ENCODE measurements at places on chromosomes 6 and 20.

GRCh38 chr6:46090115-46091079 lies 39.4 kb upstream of the ENPP4 start:
- DNase-seq: peak; percentile 20

DNA sequence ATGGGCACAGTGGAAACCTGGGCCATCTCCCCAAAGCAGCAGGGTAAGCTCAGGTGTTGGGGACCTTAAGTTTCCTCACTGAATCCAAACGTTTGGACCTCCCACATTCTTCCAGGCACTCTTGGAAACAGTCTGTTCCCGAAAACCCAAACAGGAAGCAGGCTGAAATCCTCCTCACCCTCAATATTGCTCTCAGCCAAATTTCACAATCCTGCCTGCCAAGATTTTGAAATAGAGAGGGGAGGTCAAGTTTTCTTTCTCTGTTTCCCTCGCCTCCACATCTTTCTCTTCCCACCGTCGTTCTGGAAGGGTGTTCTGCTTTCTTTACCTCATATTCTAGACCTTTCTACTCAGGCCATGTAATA lies 392.0 kb upstream of the SASH1 start:
- no peak for DNase-seq

- peak; percentile 34 for DNase-seq
Measured at GRCh38 chr6:155085582-155086257, 90.6 kb downstream of the TIAM2 start.

- no peak for DNase-seq
Measured at GRCh38 chr6:88246654-88247053, 80.5 kb upstream of the CNR1 start.

DNA sequence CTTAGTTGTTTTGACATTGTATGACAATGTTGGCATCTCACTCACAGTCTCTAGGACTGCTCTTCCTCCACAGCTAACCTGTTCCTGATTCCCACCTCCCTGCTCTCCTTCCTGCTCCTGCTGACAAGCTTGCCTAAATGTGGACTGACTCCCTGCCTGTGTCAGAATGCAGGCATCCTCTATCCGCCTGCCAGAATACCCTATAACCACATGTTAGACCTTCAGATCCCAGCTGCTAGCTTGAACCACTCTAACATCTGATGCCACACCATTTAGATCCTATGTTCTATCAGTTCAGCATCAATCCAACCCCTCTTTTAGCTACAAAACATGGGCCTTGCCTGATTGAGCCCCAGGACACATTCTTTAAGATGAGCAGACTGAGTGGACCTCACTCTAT lies 12.2 kb downstream of the FILIP1 start:
- no peak for DNase-seq

- DNase-seq: no peak
Measured at GRCh38 chr6:119012521-119012920, 65.9 kb downstream of the FAM184A start.

- no peak for DNase-seq
Measured at GRCh38 chr20:59148701-59149493, 14.7 kb upstream of the ZNF831 start.

DNA sequence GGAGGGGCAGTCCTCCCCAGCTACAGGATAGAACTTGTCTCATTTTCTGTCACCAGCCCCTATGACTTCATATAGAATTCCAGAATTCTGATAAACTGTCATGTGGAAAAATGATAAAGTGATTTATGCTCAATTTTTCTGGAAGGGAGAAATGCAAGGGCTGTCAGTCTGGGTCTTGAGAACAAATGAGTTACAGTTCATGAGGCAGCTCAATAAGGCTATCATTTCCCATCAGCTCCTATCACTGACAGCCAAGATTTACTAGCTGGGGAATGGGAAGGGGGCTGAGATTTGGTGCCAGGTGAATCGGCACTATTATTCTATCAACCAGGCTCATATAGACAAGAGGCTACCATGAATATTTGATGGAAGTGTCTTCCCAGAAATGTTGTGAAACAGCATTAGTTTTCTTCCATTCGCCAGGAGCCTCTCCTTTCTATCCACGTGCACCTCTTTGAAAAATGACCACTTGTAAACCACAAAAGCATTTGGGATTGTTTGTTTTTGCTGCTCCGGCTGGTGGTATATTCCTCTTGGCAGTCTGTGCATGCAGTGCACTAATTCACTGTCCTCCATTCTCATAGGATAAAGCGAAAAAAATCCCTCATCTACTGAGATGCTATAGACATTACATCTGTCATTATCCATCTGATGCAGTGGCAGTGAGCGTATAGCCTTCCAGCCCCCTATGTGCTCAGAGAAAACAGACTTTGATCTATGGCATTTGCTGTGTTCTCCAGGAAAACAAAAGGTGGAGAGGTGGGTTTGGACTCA lies 528.7 kb upstream of the RNF217 start:
- no peak for DNase-seq

DNA sequence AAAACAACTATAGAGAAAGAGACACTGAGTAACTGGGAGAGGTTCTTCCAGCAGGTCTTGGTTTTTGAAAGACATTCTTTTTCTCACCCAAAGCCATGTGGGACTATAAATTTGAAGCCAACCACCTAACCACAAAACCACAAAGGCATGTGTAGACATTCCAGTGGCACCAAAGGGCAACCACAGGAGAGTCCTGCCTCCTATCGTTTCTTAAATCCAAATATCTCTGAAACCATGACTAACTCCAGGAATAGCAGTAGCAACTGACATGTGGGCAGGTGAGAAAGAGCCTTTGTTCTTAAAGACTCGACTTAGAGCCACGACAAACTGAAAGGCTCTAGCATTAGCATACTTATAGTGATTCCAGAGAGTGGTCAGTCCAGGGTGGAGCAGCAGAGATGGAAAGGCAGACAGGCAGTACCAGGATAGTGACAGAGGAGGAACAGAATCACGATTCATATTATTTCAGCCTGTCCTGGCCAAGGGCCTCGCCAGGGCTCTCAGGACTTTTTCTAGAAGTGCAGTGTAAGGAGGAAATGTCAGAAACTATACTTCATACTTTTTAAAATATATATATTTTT lies 9.4 kb upstream of the COL9A1 start:
- no peak for DNase-seq

GRCh38 chr6:129050086-129050485 lies 167.1 kb downstream of the LAMA2 start:
- DNase-seq: no peak

GRCh38 chr6:40419946-40420728 lies 167.0 kb downstream of the LRFN2 start:
- no peak for DNase-seq

- DNase-seq: no peak
Measured at GRCh38 chr20:60135276-60135675, 177.1 kb downstream of the CDH26 start.

- DNase-seq: no peak
Measured at GRCh38 chr6:41022294-41022693, 16.7 kb downstream of the UNC5CL start.

GRCh38 chr20:63961664-63962425 lies 5.6 kb upstream of the UCKL1 start:
- no peak for DNase-seq

DNA sequence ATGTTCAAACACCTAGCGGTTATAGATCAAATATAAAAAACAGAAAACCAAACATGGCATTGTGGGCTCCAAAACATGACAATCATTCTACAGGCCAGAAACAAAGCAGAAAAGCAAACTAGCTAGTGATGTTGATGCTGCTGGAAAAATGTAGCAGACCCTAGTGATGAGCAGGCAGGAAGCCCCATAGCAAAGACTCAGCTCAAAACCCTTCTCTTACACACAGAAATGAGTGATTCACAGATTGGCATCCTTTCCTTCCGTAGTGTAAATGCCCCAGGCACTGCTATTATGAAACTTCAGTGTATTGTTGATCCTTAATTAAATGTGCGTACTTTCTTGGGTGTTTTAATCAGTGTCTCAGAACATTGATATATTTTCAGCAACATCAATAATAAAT lies 425.1 kb downstream of the UTRN start:
- DNase-seq: no peak

DNA sequence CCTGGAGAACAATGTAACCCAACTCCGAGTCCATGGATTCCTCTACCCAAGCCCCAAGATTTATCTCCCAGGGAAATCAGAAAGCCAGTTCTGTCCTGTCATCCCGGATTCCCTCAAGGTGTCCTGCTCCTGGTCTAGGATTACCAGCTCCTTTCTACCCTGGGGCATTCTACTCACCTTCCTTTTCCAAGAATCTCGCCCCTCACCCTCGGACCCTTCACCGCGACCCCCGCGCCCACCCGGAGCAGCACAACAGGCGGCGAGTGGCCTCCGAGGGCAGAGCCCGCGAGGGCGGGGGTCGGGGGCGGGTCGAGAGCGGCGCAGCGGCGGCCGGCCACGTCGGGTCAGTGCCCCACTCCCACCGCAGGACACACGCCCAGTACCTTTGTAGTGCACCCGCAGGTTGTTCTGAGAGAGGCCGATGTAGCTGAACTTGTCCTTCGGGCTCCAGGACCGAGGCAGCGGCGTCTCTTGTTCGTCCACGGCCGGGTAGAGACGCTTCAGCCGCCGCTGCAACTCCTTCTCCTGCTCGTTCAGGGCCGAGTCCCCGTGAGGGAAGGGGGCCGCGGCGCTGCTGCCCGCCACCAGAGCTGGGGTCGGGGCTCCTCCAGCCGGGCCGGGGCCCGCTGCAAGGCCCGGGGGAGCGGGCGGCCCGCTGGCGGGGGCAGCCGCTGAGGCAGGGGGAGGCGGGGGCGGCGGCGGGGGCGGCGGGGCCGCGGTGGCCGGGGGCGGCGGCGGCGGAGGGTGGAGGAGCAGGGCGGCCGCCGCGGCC lies 897 bp downstream of the RANBP9 start:
- peak; percentile 34 for DNase-seq

DNA sequence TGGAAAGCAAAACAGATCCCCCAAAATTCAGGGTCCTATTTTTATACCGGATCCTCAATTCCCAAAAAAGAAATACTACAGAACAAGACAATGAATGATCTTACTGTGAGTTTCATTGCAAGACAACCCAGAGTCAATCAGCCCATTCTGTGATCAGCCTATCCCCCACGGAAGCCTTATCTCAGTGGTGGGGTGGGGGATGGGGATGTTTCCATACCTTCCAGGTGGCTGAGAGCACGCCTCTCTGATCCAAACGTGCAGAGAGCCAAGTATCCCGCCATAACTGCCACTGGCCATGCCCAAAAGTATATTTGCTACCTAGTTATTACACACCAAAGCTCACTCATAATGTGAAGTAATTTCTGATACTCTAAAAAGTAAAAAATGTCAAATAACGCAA lies 15.1 kb downstream of the WFDC2 start:
- no peak for DNase-seq

GRCh38 chr6:13446381-13446780 lies 41.0 kb downstream of the GFOD1 start:
- no peak for DNase-seq

DNA sequence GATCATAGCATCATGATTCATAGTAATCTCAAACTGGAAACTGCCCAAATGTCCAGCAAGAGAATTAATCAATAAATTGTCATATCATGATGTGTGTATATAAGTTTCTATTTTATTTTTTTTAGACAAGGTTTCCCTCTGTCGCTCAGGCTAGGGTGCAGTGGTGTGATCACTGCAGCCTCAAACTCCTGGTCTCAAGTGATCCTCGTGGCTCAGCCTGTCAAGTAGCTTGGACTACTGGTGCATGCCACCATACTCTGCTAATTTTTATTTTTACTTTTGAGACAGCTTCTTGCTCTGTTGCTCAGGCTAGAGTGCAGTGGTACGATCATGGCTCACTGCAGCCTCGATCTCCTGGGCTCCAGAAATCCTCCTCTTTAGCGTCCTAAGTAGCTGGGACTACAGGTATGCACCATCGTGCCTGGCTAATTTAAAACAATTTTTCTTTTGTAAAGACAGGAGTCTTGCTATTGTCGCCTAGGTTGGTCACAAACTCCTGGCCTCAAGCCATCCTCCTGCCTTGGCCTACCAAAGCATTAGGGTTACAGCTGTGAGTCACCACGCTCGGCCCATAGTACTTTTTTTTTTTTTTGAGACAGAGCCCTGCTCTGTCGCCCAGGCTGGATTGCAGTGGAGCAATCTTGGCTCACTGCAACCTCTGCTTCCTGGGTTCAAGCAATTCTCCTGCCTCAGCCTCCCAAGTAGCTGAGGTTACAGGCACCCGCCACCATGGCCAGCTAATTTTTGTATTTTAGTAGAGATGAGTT lies 8.7 kb upstream of the ATRN start:
- DNase-seq: no peak

- no peak for DNase-seq
Measured at GRCh38 chr6:158996856-158997255, 3.1 kb downstream of the RSPH3 start.

GRCh38 chr20:5989539-5989938 lies 39.1 kb downstream of the MCM8 start:
- no peak for DNase-seq

- DNase-seq: no peak
Measured at GRCh38 chr6:11374036-11375010, 141.9 kb upstream of the NEDD9 start.

DNA sequence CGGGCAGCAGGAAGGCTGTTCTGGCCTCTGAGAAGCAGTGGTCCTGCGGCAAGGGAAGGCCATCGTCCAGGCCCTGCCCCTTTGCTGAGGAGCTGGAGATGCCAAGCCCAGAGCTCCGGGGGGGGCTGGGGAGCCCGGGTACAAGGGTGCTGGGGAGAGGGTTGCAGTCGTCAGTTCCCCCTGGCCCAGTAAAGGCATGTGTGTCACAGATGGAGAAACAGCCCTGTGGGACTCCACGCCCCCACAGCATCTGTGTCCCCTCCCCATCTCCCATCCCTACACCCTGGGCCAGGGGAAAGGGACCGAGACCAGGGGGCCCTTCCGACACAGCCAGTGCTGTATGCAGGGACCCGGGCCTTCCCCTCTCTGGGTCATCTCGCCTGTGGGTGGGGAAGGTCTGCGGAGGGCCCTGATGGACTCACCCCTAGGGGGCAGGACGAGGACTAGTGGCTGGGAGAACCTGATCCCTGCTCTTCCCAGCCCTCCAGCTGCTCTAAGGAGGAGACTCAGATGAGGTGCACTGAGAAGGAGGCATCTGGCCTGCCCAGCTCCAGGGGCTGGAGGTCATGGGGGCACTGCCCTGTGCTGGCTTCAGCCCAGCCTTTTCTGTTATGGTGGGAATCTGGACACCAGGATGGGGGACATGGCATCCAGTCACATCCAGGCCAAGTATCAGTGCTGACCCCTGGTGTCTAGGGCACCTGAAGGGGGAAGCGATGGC lies 609 bp downstream of the MYL9 start:
- DNase-seq: peak; percentile 74

- no peak for DNase-seq
Measured at GRCh38 chr20:1484438-1485116, 6.6 kb downstream of the SIRPB2 start.

All from HuH-7.5 (cell line).